ENCODE measurements at places on chromosomes 16 and 17.

DNA sequence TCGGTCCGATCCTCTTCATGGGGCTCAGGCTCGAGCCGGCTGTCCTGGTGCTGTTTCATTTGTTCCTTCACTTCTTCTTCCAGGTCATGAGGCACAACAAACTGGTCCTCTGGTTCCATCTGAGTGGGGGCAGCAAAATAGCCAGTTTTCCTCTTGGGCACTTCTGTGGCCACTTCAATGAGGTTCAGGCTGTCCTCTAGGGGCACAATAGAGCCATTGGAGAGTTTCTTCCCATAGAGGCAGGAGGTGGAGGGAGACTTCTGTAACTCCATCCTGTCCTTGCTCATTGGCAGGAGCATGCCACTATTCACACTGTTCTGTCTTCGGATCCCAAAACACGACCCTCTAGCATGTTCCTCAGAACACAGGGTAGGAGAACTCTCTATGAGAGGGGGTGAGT, 22.9 kb downstream of the MARVELD3 start:
- DNase-seq: no peak

DNA sequence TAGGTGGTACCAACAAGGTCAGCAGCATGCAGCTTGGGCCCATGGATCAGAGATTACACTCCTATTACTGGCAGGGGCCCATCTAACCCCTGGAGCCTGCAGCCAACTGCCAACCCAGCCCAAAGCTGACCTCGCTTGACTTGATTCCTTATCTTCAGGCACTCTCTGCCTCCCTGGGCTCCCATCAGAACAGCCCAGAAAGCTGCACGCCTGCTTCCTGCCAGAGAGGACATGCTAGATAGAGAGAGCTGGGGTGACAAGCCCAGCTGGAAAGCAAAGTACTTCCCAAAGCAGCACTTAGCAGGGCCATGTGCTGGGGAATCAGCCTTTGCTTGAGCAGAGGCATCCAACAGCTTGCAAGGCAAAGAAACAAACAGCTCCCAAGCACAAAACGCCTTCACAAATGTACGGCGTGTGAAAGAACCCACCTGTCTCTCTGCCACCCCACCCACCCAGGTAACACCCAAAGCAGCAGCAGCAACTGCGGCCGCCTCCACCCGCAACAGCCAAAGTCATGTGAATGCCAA, 74.2 kb upstream of the NLK start:
- DNase-seq: no peak

- no peak for DNase-seq
Observed at GRCh38 chr17:47797797-47798196, 23.8 kb downstream of the OSBPL7 start.

DNA sequence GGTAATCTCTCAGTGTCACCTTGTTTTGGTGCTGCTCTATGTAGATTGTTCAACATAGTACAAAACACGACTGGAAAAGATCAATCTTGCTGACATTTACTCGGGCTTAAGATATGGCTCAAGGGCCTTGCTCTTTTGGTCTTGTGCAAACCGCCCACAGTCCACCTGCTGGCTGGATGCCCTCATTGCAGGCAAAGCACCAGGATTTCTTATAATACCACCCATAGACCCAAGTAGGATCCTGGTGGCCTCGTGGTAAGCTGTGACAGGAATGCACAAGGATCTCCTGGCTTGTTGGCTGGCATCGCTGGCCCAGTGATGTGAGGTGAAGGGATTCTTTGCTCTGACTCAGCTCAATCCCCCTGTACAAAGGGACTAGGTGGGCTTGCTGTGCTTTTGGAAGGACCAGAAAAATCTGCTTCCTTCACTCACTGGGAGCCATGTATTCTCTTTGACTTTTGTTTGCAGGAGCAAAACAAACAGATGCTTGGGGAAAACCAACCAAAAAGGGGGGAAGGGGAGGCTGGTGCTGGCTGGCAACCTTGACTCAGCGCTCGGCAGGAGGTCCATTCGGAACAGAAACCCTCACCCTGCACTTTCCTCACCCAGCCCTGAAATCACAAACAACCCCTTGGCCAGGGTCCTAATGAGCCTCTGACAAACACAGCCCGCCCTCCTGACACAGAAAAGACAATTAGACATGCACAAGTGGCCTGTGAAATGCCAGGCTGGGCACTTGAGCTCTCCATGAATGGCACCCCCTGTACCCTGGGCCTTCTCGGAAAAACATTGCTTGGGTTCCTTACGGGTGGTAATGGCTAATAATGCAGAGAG, 36.6 kb upstream of the MED9 start:
- DNase-seq: no peak

DNA sequence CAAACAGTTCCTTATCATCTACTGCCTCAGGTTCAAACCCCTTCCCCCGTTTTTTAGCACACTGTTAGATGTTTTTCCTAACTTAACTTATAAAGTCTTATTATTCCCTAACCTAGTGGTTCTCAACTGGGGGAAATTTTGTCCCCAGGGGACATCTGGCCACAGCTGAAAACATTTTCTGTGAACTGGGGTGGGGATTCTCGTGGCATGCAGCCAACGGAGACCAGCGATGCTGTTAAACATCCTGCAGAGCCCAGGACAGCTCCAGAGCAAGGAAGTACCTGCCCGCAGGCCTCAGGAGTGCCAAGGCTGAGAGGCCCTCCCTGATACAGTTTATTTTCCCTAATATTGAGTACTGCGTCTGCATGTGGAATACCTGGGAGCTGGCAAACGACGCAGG, 24.3 kb downstream of the ZCCHC14 start:
- DNase-seq: no peak

Data from mesenteric fat pad (tissue), 1 donor.